ENCODE measurements at places on chromosomes 6 and 20.

DNA sequence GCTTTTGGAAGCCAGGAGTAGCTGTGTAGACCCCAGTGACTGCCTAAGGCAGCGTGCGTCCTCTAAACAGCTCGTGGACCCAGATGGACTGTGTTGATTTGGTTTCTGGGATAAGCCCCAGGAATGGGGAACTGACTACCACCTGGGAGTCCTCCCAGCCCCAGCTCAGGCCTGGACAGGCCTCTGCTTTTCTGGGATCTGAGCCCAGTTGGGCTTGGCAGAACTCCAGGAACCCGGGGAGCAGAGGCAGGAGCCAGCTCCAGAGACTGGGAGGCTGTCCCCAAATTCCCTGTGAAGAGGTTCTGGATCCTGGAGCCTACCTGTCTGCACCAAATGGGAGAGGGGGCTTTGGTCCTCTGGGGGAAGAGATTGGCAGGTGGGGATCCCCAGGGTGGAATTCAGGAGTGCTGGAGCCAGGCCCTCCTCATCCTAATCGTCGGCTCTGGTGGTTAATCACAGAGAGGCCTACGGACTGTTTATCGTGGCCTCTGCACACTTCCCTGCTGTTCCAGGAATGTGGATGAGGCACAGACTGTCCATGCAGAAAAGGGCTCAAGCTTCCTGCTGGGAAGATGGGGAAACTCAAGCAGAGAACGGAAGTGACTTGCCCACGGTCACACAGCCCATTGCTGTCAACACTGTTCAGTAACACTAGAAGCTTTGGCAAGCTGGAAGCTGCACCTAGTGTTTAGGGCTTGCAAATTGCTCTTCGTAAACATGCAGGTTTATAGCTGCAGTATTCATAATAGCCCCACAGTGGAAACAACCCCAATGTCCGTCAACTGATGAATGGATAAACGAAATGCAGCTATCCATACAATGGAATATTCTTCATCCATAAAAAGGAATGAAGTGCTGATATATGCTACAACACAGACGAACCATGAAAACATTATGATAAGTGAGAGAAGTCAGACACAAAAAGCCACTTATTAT, 100.6 kb downstream of the KCNB1 start:
- peak; percentile 61 for DNase-seq

GRCh38 chr6:41463062-41463930, 82.9 kb upstream of the FOXP4 start:
- DNase-seq = peak; percentile 95

DNA sequence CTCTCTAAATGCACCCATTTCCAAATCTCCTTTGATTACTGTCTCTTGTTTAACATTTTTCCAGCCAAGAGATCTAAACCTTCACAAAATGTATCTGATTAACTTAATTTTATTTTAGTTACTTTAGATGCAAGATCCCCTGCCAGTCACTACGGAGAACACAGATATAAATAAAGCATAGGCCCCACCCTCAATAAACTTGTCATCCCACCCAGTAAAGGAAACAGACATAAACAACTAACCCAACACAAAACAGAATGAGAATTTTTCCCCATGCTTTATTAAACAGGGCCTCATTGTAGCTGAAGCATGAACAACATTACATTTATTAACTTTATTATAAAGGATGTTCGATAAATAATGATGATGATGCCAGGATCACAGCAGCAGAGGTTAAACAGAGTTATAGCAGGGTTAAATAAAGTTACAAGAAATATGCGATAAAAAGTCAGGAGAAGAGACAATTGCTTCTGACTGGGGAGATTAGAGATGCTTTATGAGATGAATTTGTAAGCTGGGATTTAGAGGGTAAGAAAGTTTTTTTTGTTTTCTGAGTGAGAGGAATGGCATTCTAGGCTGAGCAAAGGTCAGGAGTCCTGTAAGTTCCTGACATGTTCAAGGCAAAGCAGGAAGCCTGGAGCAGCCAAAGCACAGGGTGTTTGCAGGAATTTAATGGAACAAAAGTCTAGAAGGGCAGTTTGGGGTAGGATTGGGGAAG, 41.1 kb downstream of the TFAP2A start:
- no peak for DNase-seq

DNA sequence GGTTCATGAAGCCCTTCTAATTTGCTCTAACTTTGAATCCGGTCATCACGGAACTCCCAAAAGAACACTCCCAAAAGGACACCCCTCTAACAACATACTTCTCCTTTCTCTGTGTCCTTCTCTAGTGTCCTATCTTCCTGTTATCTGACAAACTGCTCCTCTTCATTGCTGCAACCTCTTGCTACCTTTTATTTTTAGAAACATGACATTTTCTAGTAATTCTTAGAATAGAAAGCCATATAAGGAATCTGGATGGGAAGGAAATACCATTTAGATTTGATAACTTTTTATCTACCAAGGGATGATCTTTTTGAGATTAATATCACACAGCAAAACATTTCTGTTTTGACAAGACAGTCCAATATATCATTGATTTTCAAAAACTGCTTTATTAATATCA, 63.1 kb downstream of the COL12A1 start:
- DNase-seq = no peak

DNA sequence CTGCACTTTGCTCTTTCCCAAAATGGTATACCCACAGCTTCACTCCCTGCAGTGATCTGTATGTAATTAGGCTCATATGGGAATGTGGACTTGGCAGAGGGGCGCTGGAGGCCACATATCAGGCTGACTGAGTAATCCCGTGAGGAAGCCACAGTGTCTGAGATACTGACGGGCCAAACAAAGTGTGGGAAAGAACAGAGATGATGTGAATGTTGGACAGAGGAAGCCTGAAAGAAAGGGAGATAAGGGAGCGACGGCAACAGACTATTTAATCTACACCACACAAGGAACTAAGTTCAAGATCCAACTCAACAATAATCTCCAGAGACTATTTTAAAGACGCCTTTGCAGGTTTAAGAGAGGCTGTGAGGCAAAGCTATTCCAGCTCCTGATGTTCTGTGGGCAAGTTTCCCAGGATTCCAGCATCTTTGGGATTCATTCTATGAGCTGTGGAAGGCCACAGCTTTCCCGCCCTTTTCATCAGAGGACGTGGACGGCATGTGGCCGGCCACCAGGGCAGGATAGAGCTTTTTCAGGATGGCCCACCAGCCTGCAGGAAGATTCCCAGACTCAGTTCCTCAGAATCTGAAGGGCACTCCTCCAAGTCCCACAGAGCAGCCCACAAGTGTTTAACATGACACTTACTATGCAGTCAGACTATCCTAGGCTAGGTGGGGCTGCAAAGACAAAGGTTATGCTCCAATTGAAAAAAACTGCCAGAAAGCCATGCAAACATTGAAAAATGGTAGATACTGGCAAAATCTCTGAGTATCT, 237.5 kb downstream of the ATXN1 start:
- DNase-seq = no peak

DNA sequence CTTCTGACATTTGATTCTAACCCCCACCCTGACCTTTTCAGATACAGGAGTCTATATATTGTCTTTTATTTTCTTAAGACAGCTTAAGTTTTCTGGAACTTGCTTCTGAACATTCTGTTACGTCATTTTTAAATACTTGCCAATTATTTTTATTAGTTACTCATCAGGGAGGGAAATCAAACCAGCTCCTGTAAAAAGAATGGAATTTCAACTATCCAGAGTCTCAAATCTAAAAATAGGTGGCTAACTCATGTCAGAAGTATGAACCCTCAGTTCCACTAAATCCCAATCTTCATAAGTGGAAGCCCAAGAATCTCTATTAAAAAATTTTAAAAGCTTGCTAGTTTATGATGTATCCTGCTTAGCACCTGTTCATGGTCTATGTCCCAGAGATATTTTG, 900.0 kb downstream of the KIF16B start:
- DNase-seq = no peak

DNA sequence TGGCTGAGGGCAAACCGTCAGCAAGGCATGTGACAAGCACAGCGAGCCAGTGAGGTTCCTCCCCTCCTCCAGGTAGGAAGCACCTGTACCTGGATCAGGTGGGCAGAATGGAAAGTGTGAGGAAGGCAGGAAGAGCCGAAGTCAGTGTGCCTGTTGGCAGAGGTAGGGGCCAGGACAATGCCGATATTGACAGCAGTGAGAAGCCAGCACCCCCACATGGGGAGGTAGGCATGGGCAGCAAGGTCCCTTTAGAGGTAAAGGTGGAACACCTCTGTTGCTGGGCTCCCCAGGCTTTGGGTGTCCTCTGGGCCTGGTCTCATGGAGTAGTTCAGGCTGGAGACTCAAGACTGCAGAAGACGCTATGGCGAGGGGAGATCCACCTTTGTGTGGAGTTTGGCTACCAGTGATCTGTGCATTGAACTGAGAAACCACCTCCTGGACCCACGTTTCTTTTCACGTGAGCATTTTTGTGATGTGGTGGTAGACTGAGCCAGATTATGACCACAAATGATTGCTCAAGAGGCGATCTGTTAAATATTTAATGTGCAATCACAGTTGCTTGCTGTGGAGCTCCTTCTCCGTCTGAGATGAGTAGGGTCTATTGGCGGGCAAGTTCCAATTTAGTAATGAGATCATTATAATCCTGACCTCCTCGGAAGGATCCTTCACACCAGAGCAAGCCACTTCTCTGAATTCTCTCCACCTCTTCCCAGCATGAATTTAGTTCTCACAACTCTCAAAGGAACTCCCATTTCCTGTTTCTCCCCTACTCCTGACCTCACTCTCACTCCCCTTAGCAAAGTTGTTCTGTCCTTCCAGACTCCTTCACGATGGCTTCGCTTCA, 174.8 kb downstream of the CDH26 start:
- DNase-seq = no peak

DNA sequence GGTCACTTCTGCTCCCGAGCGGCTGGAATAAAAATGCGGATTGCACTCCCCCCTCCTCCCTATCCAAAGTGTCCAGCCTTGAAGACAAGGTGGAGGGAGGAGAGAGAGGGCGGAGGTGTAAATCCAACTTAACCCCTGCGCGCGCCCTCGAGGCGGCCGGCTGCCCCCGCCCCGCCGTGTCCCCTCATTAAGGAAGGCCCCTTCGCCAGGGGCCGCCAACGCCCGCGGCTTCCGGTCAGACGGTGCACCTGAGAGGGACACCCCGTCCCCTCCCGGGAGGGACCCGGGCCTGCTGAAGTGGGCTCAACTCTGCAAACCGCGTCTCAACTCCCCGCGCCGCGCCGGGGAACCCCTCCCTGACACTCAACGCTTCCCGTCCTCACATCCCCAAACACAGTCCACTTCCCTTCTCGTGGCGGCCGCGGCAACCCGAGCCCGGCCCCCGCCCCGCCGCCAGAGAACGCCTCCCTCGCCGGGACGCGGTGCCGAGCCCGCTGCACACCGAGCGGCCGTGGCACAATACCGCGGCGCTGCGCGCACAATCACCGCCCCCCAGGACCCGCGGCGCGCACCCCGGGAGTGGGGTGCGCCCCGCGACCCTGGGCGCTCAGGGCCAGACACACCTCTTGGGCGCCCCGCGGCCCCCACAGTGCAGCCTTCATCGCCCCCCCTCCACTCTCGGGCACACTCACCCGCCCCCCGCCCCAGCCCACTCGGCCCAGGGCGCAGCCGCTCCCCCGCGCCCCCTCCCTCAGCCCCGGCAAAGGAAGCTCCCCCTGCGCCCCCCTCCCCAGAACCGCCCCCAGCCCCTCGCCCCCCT, 102.5 kb downstream of the NOL4L start:
- no peak for DNase-seq

GRCh38 chr20:33322456-33322855, 39.4 kb downstream of the BPIFB1 start:
- DNase-seq = no peak

DNA sequence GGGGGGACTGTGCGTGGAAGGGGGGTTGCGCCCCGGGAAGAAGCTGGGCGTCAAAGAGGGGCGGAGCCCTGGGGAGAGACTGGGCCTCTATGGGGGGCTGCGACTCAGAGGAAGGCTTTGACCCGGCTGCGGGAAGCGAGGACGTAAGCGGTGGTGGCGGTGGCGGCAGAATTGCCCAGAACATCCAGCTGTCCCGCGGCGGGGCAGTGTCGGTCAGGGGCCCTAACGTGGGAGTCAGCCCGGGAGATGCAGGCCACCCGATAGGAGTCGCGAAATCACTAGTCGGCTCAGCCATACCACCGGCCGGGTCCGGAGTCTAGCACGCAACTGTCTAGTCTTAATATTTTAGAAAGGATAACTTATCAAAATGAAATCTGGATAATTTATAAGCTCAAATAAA, 387.6 kb upstream of the EYS start:
- no peak for DNase-seq

DNA sequence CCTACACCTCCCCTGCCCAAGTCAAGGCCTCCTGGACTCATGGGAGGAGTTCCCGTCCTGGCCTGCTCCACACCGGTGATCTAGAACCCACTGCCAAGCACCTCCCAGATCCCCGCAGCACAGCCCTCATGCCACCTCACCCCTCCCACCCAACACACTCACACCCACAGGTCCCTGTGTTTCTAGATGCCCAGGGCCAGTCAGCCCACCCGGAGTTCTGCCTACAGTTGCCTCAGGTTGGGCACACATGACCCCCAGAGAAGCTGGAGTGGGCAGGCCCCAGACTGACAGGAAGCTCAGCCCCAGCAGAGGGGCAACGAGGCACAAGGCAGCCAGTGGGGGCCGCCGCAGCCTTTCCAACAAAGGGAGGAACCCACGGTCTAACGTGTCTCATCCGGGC, 29.6 kb downstream of the RRBP1 start:
- DNase-seq = no peak

DNA sequence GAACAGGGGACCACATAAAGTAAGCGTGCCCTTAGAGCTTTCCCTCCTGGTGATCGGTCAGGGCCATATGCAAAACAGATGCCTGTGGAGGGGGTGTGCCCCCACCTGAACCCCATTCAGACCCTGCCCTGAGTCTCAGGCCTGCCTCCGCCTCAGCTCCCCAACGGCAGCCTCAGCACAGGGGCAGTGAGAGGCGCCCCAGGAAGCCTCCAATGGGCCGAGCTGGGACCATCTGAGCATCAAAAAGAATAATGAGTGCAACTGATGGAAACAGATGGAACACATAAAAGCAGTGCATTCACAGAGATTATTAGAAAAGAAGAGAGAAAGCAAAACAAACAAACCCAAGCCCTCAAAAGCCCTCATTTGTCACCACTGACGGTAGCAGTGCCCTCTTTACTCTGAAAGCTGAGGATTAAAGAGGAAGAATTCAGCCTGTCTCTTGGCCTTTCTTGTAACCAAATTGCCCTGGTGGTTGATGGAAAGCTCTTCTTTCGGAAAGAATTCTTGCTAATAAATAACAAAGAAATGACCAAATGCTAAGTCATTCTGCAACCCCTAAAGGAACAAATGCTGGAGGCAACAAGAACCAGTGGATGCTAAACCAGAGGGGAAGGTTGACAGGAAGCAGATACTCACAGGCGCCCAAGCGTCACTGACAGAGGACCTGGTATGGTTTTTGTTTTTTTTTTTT, 6.8 kb downstream of the ADISSP start:
- DNase-seq = no peak

DNA sequence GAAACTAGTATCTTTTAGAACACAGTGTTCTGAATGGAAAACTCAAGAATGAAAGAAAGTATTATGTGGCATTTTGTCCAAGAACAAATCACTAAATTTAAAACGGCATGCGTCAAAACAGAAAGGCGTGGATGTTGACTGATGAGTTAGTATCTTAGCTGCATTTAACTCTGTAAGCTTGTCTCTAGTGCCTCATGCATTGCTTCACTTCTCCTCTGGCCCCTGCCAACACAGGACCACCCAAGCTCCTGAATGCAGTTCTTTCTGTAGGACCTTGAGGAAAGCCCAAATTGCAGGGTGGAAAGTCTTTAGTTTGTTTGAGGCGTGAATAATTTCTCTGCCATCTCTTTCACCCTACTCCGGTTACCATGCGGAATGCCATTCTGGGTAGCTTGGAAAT, 632.2 kb downstream of the COL12A1 start:
- DNase-seq = no peak
